Activated T-cell treated with anti-CD3 and anti-CD28 coated beads, Interleukin-2, amount 50 U/mL, for 1 hour (primary cell): ENCODE measurements at places on chromosomes 4 and X.

GRCh38 chr4:186806679-186807421 is 83.2 kb upstream of the FAT1 start:
- DNase-seq: no peak

- no peak for DNase-seq
Measured at GRCh38 chr4:24321131-24321530, 263.2 kb downstream of the DHX15 start.

DNA sequence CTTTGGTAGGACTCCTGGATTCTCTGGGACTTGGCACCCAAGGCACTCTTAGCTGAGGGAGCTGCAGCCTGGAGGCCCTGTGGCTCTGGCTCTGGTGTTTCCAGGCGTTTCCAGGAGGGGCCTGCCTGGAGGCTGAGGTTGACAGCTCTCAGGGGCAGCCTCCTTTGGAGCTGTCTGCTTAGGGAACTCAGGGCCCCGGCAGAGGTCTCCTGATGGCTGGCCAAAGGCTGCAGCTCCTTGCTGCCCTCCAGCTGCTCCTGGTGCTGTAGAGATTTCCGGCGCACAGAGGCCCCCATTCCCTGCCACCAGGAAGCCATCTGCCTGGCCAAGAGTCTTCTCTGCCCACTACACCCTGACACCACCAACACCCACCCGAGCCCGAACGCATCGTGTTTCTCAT is 25.3 kb upstream of the ARHGEF38 start:
- no peak for DNase-seq

- DNase-seq: no peak
Measured at GRCh38 chrX:24268786-24269185, 45.1 kb downstream of the SUPT20HL2 start.

DNA sequence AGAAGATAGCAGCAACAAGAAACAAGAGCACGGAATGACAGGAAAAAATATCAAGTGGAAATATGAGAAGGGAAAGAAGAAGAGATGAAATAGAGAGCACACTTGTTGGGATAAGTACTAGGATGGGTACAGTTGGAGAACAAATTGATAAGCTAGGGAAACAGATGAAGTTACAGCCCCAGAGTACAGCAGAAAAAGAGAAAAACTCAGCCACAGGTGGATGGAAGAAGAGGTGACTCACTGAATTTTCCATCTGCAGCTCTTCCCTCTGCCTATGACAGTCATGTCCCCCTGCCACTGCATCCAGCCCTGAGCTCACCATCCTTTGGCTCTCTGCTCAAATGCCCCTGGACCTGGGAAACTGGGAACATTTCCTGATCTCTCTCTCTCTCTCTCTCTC is 209.0 kb downstream of the BCOR start:
- no peak for DNase-seq

DNA sequence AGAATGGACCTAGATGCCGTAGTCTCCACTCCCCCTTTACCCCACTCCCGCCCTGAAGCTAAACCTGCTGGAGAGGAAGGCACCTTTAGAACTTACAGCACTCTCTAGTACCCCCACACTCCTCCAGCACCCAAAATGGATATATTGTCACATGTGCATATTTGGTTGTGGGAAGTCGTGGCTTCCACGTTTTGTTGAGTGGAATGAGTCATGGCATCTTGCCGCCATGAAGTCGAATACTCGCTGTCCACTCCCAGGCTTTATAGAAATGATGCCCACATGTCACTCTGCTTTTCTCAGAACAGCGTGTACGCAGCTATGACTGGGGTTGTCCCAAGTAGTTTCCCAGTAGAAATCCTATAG is 545 bp downstream of the ABCE1 start:
- no peak for DNase-seq

DNA sequence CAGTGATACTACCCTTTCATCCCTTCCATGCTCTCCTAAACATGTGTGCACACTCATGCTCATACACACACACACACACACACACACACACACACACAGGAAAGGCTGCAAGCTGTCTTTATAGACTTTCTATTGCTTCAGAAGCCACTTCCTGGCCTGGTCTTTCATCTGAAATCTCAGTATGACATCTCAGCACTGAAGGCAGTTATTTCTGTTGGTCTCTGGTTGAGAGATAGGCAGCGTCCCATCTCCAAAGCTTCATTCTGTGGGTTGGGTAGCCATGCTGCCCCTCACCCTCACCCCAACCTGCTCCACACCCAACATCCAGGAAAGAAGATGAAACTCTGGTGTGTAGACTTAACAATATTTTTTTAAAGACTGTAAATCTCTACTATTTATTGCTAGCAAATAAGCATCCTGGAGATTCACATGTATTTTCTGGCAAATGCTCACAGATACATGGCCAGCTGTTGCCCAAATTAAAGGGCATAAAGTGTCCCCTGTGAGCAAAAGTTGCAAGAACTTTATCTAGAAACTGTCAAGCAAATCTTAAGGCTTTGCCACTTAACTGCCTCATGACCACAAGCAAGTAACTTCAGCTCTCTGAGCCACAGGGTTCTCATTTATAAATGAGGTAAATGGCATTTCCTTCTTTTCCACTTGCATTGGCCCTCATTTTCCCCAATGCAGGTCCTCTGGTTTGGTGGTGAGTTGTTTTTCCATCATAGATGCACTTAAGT is 189.8 kb upstream of the AFF2 start:
- peak; percentile 20 for DNase-seq

- peak; percentile 25 for DNase-seq
Measured at GRCh38 chrX:76253432-76253831, 80.6 kb downstream of the PBDC1 start.

- DNase-seq: no peak
Measured at GRCh38 chr4:8761167-8761823, 110.3 kb downstream of the HMX1 start.

DNA sequence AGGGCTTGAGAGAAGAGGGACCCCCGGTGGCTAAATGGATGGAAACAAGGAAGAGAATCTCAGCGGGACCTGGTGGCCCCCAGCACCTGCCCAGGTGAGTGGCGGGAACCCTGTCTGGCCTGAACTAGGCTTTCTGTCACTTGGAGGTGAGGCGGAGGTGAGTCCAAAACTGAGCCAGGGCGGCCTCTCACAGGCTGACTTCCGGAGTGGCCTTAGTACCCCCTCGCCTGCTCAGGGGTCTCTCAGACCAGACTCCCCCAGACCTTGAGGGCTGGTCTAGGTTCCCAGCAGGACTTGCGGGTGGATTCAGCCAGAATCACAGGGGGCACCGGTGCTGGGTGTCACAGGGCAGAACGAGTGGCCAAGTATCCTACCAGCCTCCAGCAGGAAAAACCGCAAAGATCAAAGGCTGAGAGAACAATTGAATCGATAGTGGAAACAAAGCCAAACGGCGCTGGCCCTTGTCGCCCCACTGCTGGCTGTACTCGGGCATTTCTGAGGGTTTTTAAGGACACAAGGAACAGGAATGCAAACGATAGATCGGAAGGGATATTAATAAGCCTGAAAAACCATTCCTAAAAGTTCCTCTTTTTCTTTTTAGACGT is 67.8 kb downstream of the WFS1 start:
- DNase-seq: no peak

DNA sequence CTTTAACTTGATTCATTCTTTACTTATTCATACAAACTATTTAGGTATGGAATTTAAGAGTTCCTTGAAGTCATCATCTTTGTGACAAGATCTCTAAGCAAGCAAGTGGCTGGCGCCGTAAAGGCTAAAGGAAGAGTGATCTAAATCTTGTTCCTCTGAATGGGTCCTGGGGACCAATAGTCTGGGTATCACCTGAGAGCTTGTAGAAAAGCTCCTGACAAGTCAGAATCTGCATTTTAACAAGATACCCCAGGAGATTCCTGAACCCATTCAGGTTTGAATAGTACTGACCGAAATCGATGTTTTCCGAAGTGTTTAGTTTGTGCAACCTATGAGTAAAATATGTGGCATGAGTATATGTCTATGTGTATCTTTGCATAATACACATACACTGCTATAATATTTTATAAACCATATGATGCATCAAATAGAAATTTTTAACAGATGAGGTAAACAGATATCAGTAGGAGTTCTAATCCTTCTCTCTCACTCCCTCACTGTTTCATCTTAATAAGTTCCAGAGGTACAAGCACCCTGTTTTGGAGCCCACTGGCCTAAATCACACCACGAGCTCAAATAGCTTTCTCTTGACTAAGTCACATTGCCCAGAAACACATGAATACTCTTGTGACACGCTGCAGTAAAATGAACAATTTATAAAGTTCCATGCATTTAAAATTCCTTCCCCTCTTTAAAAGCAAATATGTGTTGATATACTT is 170.0 kb downstream of the RELL1 start:
- no peak for DNase-seq

- no peak for DNase-seq
Measured at GRCh38 chrX:71909956-71910355, 689 bp upstream of the NHSL2 start.

GRCh38 chrX:48165241-48165640 is 31.4 kb downstream of the SSX5 start:
- DNase-seq: no peak

GRCh38 chr4:128940971-128941370 is 131.5 kb downstream of the JADE1 start:
- DNase-seq: no peak

DNA sequence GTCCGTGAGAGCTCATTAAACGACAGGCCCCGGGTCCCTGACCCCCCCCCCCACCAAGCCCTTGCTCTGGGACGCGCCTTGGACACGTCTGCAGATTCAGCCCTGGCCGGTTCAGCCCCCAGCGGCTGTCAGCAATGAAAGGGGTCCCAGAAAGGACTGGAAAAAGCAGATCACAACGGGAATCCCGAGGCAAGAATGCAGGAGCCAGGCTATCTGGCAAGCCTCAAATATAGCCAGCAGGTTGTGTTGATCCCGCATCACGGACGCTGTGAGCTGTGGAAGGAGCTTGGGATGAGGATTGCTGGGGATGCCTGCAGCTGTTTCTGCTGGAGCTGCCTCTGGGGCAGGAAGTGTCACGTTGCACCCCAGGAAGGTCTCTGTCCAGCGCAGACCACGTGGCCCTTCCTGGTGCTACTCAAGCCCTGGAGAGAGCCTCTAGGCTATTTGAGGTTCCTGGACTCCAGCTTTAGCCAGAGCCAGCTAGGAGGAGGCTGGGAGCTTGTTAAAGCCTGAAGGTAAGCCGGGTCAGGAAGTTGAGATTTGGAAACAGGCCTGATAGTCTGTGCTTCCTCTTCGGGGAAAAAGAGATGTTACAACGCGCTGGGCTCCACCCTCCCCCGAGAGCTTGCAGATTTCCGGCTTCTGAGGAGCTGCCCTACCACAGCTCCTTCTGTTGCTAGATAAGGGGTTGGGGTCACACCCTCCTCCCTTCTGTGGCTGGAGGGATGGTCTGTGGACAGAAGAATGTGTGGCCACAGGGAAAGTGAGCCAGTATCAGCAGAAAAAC is 19.3 kb upstream of the CSF2RA start:
- DNase-seq: peak; percentile 37

DNA sequence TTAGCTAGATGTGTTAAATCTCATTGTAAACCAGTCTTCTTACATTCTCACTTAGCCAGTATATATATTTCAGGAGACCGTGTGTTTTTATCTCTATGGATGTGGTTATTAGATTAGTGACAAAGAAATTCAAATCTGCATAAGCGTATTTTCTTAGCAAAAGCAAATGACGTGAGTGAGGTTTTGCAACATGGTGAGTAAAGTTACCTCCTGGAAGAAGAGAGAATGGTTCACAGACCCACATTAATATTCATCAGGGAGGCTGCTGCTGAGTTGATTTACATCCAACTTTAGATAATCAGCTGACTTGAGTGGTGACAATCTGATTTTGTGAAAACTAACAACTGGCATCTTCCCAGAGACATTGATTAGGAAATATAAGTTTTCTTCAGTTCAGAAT is 589.9 kb upstream of the GALNT7 start:
- no peak for DNase-seq

DNA sequence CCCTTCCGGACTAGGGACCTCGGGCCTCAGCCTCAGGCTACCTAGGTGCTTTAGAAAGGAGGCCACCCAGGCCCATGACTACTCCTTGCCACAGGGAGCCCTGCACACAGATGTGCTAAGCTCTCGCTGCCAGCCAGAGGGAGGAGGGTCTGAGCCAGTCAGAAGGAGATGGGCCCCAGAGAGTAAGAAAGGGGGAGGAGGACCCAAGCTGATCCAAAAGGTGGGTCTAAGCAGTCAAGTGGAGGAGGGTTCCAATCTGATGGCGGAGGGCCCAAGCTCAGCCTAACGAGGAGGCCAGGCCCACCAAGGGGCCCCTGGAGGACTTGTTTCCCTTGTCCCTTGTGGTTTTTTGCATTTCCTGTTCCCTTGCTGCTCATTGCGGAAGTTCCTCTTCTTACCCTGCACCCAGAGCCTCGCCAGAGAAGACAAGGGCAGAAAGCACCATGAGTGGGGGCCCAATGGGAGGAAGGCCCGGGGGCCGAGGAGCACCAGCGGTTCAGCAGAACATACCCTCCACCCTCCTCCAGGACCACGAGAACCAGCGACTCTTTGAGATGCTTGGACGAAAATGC is at the start of gene WAS:
TSS of gene WAS (plus strand) at position 389 of the 572 bp plus-strand sequence. CDS start at position 444, 55 bp downstream.
- peak; percentile 40 for DNase-seq

- DNase-seq: no peak
Measured at GRCh38 chr4:107736037-107736436, 16.0 kb upstream of the PAPSS1 start.

GRCh38 chrX:86051741-86052140 is 4.4 kb upstream of the CHM start:
- DNase-seq: no peak

- DNase-seq: no peak
Measured at GRCh38 chr4:134057356-134057755, 144.2 kb downstream of the PABPC4L start.

- no peak for DNase-seq
Measured at GRCh38 chr4:162682651-162683050, 484.0 kb downstream of the NAF1 start.

GRCh38 chr4:80610199-80610598 is 274.7 kb downstream of the CFAP299 start:
- no peak for DNase-seq
